ENCODE measurements at places on chromosomes 5 and 9.

DNA sequence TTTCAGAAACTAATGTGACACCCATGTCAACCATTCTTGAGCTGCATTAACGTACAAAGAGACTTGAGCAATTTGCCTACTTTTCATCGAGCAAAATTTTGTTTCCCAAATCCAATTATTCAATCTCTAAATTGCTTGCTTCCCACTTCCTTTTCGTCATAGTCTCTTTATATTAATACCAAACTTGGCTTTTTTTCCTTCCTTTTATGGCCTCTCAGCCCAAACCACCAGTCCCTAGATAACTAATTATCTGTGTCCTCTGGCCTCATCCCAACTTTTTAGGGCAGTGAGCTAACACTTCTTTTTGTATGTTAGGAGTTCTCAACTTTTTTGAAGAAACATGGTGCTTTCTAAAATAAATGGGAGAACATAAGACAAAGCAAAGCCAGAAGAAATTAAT, 155.5 kb upstream of the S1PR3 start:
- DNase-seq, result no peak

GRCh38 chr9:94504358-94504757, 50.5 kb upstream of the PCAT7 start:
- no peak for DNase-seq

GRCh38 chr5:64184832-64185231, 19.2 kb downstream of the RNF180 start:
- no peak for DNase-seq

DNA sequence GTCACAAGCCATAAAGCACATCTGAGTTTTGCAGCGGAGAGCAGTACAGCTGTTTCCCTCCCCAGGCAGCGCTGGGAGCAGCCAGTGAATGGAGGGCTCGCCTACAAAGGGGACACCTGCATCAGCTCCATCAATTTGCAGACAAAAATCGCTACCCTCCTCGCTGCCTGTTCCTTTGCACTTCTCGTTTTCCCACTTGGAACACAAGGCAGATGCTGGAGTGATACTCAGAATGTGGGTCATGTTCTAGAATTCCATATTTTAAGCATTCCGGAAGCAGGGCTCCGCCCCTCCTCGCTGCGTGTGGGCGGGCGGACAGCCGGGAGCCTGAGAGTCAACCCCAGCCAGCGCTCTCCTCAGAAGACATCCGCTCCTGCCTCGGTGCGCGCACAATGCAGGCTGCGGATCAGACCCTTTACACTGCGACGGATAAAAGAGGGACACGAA, 92.1 kb downstream of the LMNB1 start:
- no peak for DNase-seq

DNA sequence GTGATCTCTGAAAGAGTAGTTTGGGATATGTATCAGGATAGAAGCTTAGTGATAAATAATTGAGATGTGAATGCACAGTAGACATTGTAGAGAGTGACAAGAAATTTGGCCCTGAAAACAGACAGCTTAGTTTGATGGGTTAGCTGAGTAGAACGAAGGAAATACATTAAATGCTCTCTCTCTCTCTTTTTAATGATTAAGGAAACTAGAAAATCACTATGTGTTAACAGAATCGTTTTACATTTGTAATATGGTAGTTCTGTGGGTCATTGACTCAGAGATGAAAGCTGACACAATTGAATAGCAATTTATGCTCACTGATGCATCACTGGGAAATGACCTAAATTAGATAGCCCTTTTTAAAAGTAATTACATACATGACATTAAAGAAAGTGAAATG, 739.8 kb upstream of the PTPRD start:
- no peak for DNase-seq

DNA sequence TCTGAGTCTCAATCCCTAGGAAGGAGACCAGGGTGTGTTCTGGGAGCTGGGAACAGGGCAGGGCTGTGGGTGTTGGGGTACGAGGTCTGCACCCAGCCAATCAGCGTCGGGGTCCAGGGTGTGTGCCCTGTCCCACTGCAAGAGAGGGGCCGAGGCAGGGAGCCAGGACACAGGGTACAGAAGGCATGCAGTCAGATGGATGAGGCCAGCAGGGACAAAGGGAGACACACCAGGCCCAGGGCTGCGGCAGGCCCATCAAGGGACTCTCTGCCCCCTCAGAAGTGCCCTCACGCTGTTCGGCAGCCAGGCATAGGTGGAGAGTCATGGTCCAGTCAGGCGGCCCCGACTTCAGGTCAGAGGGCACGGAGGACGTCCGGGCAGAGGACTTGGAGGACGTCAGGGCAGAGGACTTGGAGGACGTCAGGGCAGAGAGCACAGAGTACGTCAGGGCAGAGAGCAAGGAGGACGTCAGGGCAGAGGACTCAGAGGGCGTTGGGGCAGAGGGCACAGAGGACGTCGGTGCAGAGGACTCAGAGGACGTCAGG, 28.8 kb upstream of the ADAMTS2 start:
- no peak for DNase-seq

- DNase-seq, result no peak
Observed at GRCh38 chr5:30838936-30839496, 354.5 kb upstream of the CDH6 start.

- DNase-seq, result no peak
Observed at GRCh38 chr9:134549336-134549735, 92.3 kb upstream of the COL5A1 start.

GRCh38 chr9:101585740-101586139, 9.0 kb downstream of the PPP3R2 start:
- DNase-seq, result no peak

- DNase-seq, result no peak
Observed at GRCh38 chr9:116156621-116157314, 3.2 kb downstream of the PAPPA start.

- no peak for DNase-seq
Observed at GRCh38 chr9:88387552-88388202, 567 bp upstream of the SPIN1 start.
